ENCODE measurements at places on chromosomes 1 and 21. TPM values are rescaled to one million over a fixed set of nuclear protein-coding genes. Genes with fewer than 3 reads are reported as not detected.

The C4BPA gene
- total RNA-seq = under 0.01 TPM

The KCNA2 gene
- 0.16 TPM for total RNA-seq

The GLMN gene
- 2.2 TPM for total RNA-seq

The TAS1R1 gene
- not detected for total RNA-seq

The ADGRL2 gene
- 104 TPM for total RNA-seq

The SLFNL1 gene
- 0.16 TPM for total RNA-seq

The ATP1A4 gene
- total RNA-seq = not detected

The AMPD1 gene
- not detected for total RNA-seq

The FCRLB gene
- total RNA-seq = 0.18 TPM

The COL18A1 gene
- 222 TPM for total RNA-seq

The FCRL5 gene
- total RNA-seq = not detected

The AMIGO1 gene
- total RNA-seq = 0.36 TPM

The MNDA gene
- total RNA-seq = not detected

The TEX38 gene
- not detected for total RNA-seq

The ILDR2 gene
- total RNA-seq = not detected

The FMN2 gene
- not detected for total RNA-seq

The FCGR3A gene
- not detected for total RNA-seq

The CRNN gene
- total RNA-seq = not detected

The SLC5A3 gene
- total RNA-seq = 8.4 TPM
